ENCODE measurements at places on chromosomes 3 and 15. TPM values are rescaled to one million over a fixed set of nuclear protein-coding genes. Genes with fewer than 3 reads are reported as not detected.
A peak's percentile ranks its signal among the peaks of the same experiment; 100 is the strongest.

UROC1 gene
- total RNA-seq = not detected

DZIP1L gene
- 32.7 TPM for total RNA-seq

GRCh38 chr15:101489599-101490407 is at the start of gene PCSK6:
Gene PCSK6, minus strand, starts transcription at chr15:101489707. Its CDS starts 37 bp downstream, at chr15:101489670.
- DNase-seq = no peak

DNA sequence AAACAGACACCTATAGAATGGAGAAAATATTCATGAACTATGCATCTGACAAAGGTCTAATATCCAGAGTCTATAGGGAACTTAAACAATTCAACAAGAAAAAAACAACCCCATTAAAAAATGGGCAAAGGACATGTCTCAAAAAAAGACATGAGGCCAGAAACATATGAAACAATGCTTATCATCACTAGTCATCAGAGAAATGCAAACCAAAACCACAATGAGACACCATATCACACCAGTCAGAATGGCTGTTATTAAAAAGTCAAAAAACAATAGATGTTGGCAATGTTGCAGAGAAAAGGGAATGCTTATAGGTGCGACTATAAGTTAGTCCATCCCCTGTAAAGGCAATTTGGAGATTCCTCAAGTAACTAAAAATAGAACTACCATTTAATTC is 11.4 kb upstream of the HDGFL3 start:
- DNase-seq = no peak

- no peak for DNase-seq
These were observed 17.0 kb downstream of the SOX2 start for GRCh38 chr3:181728470-181729340.

DNA sequence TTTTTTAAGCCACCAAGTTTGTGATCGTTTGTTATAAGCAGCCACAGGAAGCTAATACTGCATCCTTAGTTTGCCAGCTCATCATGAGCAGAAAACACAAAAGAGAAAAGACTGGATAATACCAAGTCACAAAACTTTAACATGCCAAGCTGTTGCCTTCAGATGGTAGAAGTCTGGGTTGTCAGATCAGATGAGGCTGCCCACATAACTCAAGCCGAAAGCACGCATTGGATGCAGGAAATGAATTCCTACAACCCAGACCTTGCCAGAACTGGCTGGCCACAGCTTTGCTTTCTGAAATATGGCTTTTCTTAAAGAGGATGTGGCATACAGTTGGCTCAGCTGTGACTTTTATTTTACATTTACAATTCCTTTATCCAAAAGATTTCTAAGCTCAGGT is 118.3 kb upstream of the NEO1 start:
- no peak for DNase-seq

ADCY5 gene
- total RNA-seq = 27.8 TPM

BFSP2 gene
- total RNA-seq = not detected

DNA sequence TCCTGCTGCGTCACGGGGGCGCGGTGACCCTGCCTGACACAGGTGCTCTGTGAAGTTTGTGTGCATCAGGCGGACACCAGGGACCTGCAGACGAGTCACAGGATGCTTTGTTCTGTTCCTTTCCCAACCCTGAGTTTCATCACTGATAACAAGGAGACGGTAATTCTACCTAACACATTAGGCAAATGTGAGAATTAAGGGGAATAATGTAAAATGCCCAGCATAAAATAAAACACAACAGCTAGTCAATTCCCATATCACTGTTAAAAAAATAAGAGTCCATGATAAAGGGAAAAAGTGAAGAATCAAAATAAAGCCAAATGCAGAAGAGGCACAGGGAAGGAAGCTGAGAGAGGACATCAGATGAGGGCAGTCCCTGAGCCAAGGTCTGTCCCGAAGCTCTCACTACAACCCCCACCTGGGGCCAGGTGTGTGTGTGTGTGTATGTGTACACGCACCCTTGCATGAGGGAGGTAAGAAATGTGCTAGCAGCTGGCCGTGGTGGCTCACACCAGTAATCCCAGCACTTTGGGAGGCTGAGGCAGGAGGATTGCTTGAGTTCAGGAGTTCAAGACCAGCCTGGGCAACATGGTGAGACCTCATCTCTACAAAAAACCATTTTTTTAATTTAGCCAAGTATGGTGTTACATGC is 27.5 kb downstream of the PLA2G4D start:
- peak; percentile 3 for DNase-seq

DNA sequence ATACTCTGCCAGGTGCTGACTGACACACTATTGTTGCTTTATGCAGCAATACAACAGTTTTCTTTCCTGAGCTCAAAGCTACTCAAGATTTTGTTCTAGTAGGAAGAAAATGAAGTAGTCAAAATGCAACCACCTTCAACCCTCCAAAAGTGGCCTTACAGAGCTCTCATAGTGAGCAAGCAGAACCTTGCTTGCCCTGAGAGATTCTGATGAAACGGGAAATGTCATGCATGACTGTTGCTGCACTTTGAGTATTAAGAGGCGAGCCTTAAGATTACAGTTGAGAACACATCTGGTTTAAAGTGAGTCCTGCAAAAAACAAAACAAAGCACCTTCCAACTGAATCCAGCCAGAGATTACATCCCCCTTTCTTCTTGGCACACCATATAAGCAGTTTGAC is 29.7 kb downstream of the MINDY4B start:
- DNase-seq = no peak

DNA sequence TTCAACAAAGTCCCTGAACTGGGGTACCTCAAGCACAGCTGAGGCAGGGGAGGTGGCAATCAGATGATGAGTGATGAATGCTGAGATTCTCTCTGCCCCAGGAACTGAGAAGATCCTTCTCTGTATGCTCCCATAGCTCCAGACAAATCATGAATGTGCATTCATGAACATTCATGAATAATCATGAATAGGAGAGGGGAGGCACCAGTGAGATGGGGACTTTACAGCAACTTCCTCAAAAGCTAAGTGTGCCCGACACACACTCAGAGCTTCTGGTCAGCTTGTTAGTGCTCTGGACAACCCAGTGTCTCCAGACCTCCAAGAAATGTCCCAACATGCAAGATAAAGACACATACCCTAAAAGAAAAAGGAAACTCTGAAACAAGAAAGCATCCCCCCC is 24.3 kb downstream of the LRRC2 start:
- no peak for DNase-seq

- DNase-seq = no peak
These were observed 230.5 kb upstream of the CHRNA7 start for GRCh38 chr15:31799715-31800321.

DNA sequence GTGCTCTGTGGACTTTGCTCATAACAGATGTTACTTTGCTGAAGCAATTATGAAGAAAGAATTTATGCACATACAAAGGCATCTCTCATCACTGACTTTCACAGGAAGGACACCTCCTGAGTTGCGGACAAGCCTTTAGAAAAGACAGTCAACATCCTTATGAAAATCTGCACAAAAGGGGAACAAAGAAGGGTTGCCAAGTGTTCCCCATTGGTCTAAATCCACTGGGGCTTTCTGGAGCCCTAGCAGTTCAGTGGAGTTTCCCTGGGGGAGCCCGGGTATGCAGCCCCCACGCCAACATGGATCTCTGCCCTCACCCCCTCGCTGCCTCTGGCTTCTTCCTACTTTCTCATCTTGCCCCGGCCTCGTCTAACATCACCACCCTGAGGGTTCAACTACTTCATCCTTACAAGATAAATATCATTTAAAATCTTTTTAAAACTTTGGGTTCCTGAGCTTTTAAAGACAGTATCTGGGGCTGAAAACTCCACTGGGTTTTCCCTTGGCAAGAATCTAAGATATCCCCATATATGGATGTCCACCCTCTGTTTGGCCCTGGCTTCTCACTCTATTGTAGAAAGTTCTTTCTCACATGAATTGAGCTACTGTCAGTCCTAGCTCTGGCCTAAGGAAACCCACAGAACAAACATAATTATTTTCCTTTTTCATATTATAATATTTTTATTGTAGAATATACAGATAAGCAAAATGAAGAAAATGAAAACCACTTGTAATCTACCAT is 207.9 kb upstream of the RGMA start:
- no peak for DNase-seq

- DNase-seq = no peak
These were observed 67.7 kb upstream of the NR2F2 start for GRCh38 chr15:96262549-96263489.

MED12L gene
- total RNA-seq = 3.9 TPM

- no peak for DNase-seq
These were observed 31.3 kb downstream of the EFL1 start for GRCh38 chr15:82231233-82231632.

GRCh38 chr15:52153900-52154895 is 37.0 kb downstream of the GNB5 start:
- no peak for DNase-seq

- no peak for DNase-seq
These were observed 163.8 kb downstream of the ZIC1 start for GRCh38 chr3:147572970-147573340.

EPB42 gene
- not detected for total RNA-seq

DNA sequence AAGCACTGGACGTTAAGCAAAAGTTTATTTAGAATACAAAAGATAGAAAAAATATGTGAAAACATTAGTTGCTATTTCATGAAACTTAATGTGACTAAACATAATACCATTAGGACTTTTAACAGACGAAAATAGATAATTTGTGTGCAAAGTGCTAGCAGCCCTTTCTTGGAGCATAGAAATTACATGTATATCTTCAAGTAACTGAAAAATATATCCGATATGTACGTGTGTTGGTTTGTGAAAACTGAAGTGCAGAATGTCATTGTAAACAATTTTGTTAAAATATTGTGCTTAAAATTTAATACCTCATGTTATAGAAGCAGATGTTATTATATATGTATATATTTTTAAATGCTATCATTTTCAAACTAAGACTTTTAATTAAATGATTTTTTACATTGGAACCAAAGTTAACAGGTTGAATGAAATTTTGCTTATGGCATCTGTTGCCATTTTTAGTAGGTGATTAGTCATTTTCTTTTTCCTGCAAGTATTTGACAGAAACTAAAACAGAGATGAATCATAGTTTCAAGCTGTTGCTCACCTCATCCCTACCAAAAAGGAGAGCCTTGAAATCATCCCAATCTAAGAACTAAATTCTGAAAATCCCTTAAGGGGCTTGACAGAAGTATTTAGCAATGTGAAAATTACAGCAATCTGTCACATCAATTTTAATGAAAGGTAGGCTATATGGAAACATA is 334.8 kb downstream of the NAALADL2 start:
- DNase-seq = no peak

DNA sequence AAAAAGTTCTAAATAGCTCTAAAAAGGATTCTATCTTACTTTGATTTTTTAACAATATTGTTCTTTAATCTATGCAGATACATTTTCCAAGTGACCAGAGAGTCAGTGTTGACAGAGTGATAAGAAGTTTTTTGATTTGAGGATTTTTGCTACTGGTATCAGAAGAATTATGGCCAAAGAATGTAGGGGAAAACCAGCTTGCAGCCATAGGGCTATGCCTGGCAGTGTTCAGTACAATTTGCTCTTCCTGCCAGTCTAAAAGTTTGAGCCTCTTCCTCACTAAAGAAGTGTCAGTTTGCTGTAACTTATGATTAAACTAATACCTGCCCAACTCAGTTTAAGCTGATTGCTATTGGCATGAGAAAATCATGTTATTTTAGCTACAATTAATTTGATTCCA is 35.3 kb upstream of the FSIP1 start:
- no peak for DNase-seq

ROBO1 gene
- total RNA-seq = 38.8 TPM

DNA sequence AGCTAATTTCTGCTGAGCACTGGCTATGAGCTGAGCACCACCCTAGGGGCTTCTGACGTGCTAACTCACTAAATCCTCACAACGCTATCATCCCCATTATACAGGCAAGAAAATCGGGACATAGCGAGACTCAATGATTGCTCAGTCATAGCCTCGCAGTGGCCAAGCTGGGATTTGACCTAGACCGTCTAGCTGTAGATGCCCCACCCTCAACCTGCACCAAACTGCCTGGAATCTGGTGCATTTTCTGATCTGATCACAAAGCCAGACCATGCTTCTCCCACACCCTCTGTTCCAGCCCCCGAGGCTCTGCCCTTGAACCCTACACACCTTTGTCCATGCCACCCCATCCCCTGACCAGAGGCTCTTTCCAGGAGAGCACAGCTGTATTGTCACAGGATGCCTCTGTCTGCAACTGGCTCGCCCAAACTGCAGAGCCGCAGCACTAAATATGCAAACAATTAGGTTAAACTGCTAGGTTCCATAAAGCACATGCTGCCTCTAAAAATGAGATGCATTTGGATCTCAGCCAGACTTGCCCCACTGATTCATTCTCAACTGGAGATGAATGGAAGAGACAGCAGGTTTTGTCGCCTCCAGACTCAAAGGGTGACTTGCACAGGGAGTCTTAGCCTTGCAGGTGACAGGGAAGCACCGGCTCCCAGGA is 95.2 kb downstream of the NUP210 start:
- DNase-seq = no peak

C2CD4B gene
- 2.8 TPM for total RNA-seq

DNA sequence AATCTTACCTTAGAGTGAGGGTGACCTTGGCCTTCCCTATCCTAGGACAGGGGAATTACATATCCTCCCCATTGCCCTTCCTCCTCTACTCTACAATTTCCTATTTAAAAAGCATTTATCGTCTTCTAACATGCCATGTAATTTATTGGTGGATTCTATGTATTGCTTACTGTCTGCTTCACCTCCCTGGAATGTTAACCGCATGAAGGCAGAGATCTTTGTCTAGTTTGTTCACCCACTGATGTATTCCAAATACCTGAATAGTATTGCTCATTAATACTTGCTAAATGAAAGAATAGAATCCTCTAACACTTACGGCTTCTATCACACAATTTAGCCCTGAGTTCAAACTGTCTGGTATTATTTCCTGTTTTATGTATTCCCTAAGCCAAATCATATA is 68.6 kb downstream of the PPARG start:
- no peak for DNase-seq

DNA sequence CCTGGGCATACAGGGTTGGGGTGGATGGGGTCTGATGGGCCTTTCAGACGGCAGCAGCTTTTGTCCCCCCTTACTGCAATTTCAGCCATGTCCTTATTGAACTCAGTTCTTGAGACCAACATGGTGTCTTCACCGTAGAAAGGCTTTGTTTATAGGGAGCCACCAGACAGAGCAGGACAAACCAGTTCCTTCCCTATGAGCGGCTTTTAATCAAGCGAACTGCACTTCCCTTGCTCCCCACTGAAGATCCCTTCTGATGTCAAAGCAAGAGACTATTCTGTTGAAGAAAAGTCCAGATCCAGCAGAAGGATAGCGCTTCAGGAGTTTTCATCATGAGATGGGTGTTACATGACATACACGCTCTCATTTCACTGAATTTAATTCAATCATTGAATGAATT is 100.4 kb downstream of the CD47 start:
- DNase-seq = no peak

DNA sequence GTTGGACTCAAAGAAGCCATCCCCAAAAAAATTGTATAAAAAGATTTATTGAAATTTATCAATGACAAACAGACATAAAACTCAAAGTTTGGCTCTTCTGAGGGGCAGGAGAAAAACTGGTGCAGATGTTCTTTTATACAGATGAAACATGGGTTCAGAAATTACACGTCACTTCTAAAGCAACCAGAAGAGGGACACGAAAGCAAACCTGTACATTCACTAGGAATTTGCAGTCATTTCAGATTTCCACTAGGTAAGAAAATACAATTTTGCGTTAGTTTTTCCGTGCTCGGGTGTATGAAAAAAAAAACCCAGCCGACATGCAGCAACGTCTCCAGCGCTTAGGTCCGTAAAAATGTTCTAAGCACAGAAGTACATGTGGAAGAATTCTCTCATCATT is 41.8 kb downstream of the ANP32A start:
- peak; percentile 3 for DNase-seq

- DNase-seq = no peak
These were observed 16.2 kb downstream of the ACAD11 start for GRCh38 chr3:132643366-132643765.

- DNase-seq = no peak
These were observed 69.9 kb downstream of the CDC25A start for GRCh38 chr3:48118322-48118721.

Measured in ureter (tissue), 1 donor.